K562 (cell line): ENCODE measurements at places on chromosomes 7 and 10. TPM values are rescaled to one million over a fixed set of nuclear protein-coding genes. Genes with fewer than 3 reads are reported as not detected.

The CPN1 gene
- polyA plus RNA-seq, result 0.17 TPM in 1 of 2 replicates, not detected in the other

The TACR2 gene
- polyA plus RNA-seq, result not detected in 2 replicates

- DNase-seq, result no peak
- H3K27me3 ChIP-seq, result no peaks in the 10 kb centered on the region
- no peak overlapping the region for H3K27ac ChIP-seq
Measured at GRCh38 chr7:104225451-104225850, 17.6 kb upstream of the ORC5 start.

DNA sequence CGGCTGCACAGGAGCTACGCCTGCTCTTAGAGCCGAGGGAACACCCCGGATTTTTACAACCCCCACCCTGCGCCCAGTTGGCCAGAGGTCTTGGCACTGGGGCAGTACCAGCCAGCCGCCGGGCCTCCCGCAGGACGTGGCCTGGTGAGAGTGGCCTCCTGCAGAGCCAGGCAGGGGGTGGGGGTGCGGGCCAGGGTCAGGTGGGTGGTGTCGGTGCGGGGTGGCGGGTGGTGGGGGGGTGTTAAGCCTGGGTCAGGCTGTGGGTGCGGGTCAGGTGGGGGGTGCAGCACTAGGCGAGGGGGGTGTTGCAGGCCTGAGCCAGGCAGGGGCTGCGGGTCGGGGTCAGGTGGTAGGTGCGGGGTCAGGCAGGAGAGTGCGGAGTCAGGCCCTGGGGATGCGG, 647 bp downstream of the ECHS1 start:
- H3K4me3 ChIP-seq, result peak overlapping the region; percentile 28
- peaks cover 32% of the 10 kb centered on the region; the same call in 2 of the 3 replicates for H3K36me3 ChIP-seq
- H3K27ac ChIP-seq, result no peak overlapping the region
- peaks cover 18% of the 10 kb centered on the region for H3K4me1 ChIP-seq
- no peaks in the 10 kb centered on the region for H3K27me3 ChIP-seq

DNA sequence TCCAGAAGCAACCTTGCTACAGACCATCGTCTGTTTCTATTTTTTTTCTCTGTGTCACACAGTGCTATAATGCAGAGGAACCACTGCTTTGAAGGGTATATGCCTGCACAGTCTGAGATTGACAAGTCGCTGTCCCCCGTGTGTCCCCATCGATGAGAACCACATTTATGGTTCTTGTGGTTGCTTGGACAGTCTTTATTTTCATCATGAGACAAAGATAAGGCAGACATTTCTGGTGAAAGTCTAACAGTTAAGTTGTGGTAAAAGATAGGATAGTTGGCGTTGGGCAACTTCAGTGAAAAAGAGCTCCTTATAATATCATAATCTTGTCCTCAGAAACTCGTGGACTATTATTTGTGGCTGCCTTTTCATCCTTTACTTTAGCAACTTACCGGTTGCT, 6.3 kb upstream of the AKR1E2 start:
- DNase-seq, result peak; percentile 67
- H3K36me3 ChIP-seq, result no peaks in the 10 kb centered on the region
- no peak overlapping the region for H3K4me3 ChIP-seq
- H3K27ac ChIP-seq, result no peak overlapping the region; the same call in 2 of the 3 replicates
